Glutamatergic neuron (in vitro differentiated cells): ENCODE measurements at places on chromosomes 5 and 9. TPM values are rescaled to one million over a fixed set of nuclear protein-coding genes. Genes with fewer than 3 reads are reported as not detected.
A peak's percentile ranks its signal among the peaks of the same experiment; 100 is the strongest.

- H3K36me3 ChIP-seq, result peaks cover 23% of the 10 kb centered on the region
- no peaks in the 10 kb centered on the region for H3K4me1 ChIP-seq
- no peak overlapping the region for H3K27ac ChIP-seq
- peaks cover 1% of the 10 kb centered on the region for H3K27me3 ChIP-seq
- no peak for DNase-seq
- no peak overlapping the region for H3K4me3 ChIP-seq
These were observed 76.3 kb upstream of the GPBP1 start for GRCh38 chr5:57097526-57097925.

- no peak overlapping the region for H3K27ac ChIP-seq
- no peak for DNase-seq
- H3K4me1 ChIP-seq, result peaks cover 5% of the 10 kb centered on the region
- H3K36me3 ChIP-seq, result no peaks in the 10 kb centered on the region
- H3K27me3 ChIP-seq, result no peaks in the 10 kb centered on the region
These were observed 269.2 kb downstream of the TMEM38B start for GRCh38 chr9:105963343-105964099.

The CLPTM1L gene
- 95.2 TPM for total RNA-seq

The PFN3 gene
- total RNA-seq, result not detected

The PCDHB9 gene
- total RNA-seq, result 12.2 TPM

The ACTBL2 gene
- total RNA-seq, result not detected

The PCDHB6 gene
- total RNA-seq, result 7.2 TPM

GRCh38 chr9:90002397-90003271, 397.8 kb downstream of the GADD45G start:
- H3K27ac ChIP-seq, result no peak overlapping the region
- DNase-seq, result no peak
- peaks cover 20% of the 10 kb centered on the region for H3K4me1 ChIP-seq
- no peaks in the 10 kb centered on the region for H3K36me3 ChIP-seq
- no peak overlapping the region for H3K4me3 ChIP-seq

DNA sequence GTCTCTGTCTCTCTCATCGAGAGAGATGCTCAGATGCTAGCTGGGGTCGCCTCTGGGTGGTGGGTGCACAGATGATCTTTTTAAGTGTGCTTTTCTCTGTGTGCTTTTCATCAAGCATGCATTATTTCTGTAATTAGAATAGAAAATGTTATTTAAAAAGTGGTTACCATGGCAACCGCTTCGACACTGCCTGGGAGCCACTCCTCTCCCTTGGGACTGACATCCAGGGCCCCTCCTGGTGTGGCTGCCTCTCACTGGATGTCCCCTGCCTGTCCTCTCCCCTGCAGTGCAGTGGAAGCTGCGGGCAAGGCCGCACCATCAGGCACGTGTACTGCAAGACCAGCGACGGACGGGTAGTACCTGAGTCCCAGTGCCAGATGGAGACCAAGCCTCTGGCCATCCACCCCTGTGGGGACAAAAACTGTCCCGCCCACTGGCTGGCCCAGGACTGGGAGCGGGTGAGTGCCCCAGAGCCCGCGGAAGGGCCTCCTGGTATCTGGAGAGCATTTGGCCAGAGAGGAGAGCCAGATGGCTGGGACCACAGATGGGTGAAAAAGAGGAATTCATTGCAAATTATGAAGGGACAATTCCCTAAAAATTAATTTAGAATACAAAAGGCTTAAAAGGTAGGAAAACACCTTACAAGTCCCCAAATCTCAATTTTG, 34.7 kb downstream of the ADAMTSL2 start:
- no peaks in the 10 kb centered on the region for H3K36me3 ChIP-seq
- DNase-seq, result peak; percentile 47
- H3K4me1 ChIP-seq, result peaks cover 15% of the 10 kb centered on the region
- H3K27ac ChIP-seq, result peak overlapping the region; percentile 77
- H3K27me3 ChIP-seq, result peaks cover 14% of the 10 kb centered on the region

The PRSS3 gene
- total RNA-seq, result not detected

The DNM1 gene
- total RNA-seq, result 276 TPM

DNA sequence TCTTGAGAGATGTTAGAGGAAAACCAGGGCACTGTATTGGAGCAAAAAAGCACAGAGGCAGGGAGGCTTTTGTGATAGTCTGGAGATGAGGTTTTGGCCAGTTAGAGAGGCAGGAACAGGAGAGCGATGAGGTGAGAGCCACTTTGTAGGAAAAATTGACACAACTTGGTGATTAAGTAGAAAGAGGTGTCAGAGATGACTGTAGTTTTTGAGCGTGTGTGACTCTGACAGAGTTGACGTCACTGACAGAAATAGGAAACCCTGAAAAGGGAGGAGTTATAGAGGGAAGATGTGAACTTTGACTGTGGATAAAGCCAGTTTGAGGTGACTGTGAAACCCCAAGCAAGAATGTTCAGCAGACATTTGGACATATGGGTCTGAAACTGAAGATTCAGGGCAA, 15.7 kb downstream of the NFX1 start:
- no peak overlapping the region for H3K4me3 ChIP-seq
- H3K27me3 ChIP-seq, result no peaks in the 10 kb centered on the region
- H3K36me3 ChIP-seq, result no peaks in the 10 kb centered on the region

The SLC36A1 gene
- 117 TPM for total RNA-seq

DNA sequence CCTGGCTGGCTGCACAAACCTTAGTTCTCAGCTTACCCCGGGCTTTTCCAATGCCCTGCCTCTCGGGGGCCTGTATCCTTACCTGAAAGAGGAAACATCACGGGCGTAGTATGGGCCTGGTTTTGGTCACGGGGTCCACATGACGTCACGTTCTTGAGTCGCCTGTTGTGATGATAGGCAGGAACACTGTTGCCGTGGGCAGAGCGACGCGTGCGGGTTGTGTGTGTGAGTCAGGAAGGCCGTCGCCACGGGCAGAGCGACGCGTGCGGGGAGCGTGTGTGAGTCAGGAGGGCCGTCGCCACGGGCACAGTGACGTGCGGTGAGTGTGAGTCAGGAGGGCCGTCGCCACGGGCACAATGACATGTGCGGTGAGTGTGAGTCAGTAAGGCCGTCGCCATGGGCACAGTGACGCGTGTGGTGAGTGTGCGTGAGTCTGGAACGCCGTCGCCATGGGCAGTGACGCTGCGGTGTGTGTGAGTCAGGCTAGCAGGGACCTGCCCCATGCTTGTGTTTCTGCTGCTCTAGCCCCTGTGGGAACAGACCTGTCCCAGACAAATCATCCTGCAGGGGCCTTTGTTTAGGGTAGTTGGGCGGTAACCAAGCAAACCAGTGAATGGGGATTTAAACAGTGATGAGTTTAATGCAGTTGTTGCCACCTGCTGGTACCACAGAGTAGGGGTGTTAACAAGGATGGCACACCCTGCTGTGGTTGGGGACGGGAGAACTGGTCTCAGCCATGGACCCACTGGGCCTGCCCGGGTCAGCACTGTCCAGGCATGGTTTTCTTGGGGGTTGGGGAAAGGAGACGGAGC, 19.8 kb downstream of the TRIP13 start:
- H3K4me3 ChIP-seq, result no peak overlapping the region
- H3K27ac ChIP-seq, result no peak overlapping the region
- no peaks in the 10 kb centered on the region for H3K36me3 ChIP-seq
- peaks cover 13% of the 10 kb centered on the region for H3K4me1 ChIP-seq

GRCh38 chr5:74342948-74343682, 297.4 kb downstream of the ENC1 start:
- DNase-seq, result no peak
- H3K4me3 ChIP-seq, result no peak overlapping the region
- peaks cover 3% of the 10 kb centered on the region for H3K4me1 ChIP-seq
- H3K27ac ChIP-seq, result no peak overlapping the region

The FRRS1L gene
- total RNA-seq, result 4.4 TPM

- DNase-seq, result no peak
- H3K4me1 ChIP-seq, result no peaks in the 10 kb centered on the region
- no peaks in the 10 kb centered on the region for H3K27me3 ChIP-seq
- H3K27ac ChIP-seq, result no peak overlapping the region
- H3K4me3 ChIP-seq, result no peak overlapping the region
These were observed 16.2 kb upstream of the PTGS1 start for GRCh38 chr9:122354536-122355199.

The LMX1B gene
- 0.27 TPM for total RNA-seq

The BSPRY gene
- not detected for total RNA-seq

- peaks cover 19% of the 10 kb centered on the region for H3K4me1 ChIP-seq
- H3K4me3 ChIP-seq, result no peak overlapping the region
- H3K27ac ChIP-seq, result no peak overlapping the region
- no peaks in the 10 kb centered on the region for H3K36me3 ChIP-seq
- H3K27me3 ChIP-seq, result peaks cover 4% of the 10 kb centered on the region
These were observed 37.2 kb downstream of the ZNF622 start for GRCh38 chr5:16428359-16428758.

The RAD23B gene
- total RNA-seq, result 145 TPM

GRCh38 chr5:1911773-1912235, 29.1 kb upstream of the IRX4 start:
- H3K27ac ChIP-seq, result no peak overlapping the region
- H3K36me3 ChIP-seq, result peaks cover 5% of the 10 kb centered on the region
- peaks cover 12% of the 10 kb centered on the region for H3K27me3 ChIP-seq
- no peak overlapping the region for H3K4me3 ChIP-seq
- no peak for DNase-seq

The CDKN2B gene
- 0.93 TPM for total RNA-seq

The ZNF883 gene
- 18.4 TPM for total RNA-seq

GRCh38 chr5:76332611-76333205, 70.4 kb upstream of the IQGAP2 start:
- peak overlapping the region; percentile 18 for H3K27ac ChIP-seq
- H3K27me3 ChIP-seq, result peaks cover 4% of the 10 kb centered on the region
- peaks cover 17% of the 10 kb centered on the region for H3K4me1 ChIP-seq
- peaks cover 9% of the 10 kb centered on the region for H3K36me3 ChIP-seq
- no peak for DNase-seq

DNA sequence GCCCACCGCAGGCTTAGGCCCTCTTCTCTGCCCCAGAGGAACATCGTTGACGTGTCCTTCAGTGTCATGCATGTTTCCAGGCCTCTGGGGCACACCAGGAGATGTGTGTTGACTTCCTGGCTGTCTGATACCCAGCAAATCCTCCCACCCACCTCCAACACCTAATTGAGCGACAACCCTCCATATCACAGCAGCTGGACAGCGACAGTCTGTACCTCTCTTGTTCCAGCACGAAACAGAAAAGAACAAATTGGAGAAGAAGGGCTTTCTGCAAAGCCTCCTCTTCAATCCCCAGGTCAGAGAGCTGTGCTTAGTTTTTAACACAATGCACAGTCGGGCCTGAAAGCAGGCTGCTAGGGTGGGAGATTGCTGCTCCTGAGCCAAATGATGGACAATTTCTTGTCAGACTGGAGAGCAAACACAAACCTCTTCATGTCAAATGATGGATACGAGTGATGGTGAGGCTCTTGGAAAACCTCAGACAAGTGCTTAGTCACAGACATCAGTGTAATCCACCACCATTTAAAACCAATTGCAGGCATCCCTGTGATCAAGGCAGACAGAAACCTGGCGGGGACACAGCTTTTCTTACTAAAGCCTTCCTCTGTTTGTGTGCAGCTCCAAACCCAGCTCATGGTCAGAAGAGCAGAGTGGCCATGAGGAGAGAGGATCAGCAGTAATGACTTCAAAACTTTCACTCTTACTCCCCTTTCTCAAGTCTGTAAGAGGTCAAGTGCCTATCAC, 110.6 kb downstream of the EBF1 start:
- peak overlapping the region; percentile 26 for H3K4me3 ChIP-seq
- no peak for DNase-seq
- H3K27me3 ChIP-seq, result peaks cover 6% of the 10 kb centered on the region
- H3K4me1 ChIP-seq, result peaks cover 40% of the 10 kb centered on the region
- H3K36me3 ChIP-seq, result no peaks in the 10 kb centered on the region

DNA sequence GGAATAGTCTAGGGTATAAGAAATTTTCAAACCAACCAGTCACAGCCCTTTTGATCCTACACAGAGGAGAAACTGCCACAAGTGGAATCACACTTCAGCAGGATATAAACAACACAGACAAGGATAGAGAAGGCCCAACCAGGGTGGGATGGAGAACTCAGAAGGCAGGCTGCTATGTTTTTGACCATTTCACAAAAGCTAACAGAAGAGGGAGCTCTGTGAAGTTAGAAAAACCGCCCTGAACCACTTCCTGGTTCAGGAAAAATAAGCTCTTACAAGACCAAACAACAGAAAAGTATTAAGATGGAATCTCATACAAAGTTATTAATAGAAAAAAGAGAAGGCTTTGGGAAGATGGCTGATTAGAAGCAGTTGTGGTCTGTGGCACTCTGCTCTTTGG, 960 bp upstream of the IFNB1 start:
- H3K27ac ChIP-seq, result no peak overlapping the region
- H3K4me1 ChIP-seq, result no peaks in the 10 kb centered on the region
- no peak overlapping the region for H3K4me3 ChIP-seq
- no peaks in the 10 kb centered on the region for H3K36me3 ChIP-seq

GRCh38 chr5:88396751-88397281, 128.2 kb upstream of the TMEM161B start:
- no peaks in the 10 kb centered on the region for H3K36me3 ChIP-seq
- DNase-seq, result no peak
- H3K4me3 ChIP-seq, result no peak overlapping the region
- peaks cover 24% of the 10 kb centered on the region for H3K4me1 ChIP-seq
- H3K27me3 ChIP-seq, result peaks cover 6% of the 10 kb centered on the region

DNA sequence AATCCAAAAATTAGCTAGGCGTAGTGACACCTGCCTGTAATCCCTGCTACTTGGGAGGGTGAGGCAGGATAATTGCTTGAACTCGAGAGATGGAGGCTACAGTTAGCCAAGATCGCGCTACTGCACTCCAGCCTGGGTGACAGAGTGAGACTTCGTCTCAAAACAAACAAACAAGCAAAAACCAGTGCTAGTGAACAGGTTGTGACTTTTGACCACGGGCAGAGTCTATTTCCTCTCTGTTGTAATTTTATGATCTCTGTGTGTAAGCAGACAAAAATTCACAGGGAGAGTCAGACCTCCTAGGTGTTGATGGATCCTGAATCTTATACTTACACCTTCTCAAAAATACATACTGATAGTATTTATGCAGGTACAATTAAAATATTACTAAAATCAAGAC, 65.8 kb downstream of the SPEF2 start:
- H3K27me3 ChIP-seq, result no peaks in the 10 kb centered on the region

The CCDC112 gene
- 53.7 TPM for total RNA-seq

- no peaks in the 10 kb centered on the region for H3K36me3 ChIP-seq
- no peak overlapping the region for H3K4me3 ChIP-seq
- no peak overlapping the region for H3K27ac ChIP-seq
- H3K27me3 ChIP-seq, result no peaks in the 10 kb centered on the region
- DNase-seq, result no peak
- no peaks in the 10 kb centered on the region for H3K4me1 ChIP-seq
These were observed 243.6 kb downstream of the PRELID2 start for GRCh38 chr5:145591578-145591977.

DNA sequence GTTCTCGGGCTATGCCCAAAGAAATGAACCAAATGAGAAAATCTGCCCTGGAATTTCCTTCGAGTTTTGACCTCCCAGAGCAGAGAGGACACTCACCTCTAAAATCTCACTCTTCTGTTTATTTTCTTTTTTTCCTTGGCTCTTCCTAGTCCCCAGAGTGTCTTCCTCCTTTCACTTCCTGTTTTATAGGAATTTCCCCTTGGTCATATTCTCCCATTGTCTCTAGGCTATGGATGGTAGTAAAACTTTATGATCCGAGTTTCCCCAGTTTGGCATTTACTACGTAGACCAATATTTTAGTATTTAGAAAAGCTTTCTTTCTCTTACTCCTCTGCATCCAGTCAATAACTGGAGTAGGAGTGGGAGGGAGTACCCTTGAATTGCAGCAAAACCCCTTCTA, 354.5 kb upstream of the ZNF608 start:
- no peak overlapping the region for H3K27ac ChIP-seq
- H3K4me1 ChIP-seq, result peaks cover 3% of the 10 kb centered on the region
- no peaks in the 10 kb centered on the region for H3K27me3 ChIP-seq
- peaks cover 6% of the 10 kb centered on the region for H3K36me3 ChIP-seq
- no peak for DNase-seq
